GM23248 (cell line): ENCODE measurements at places on chromosomes 2 and 18. TPM values are rescaled to one million over a fixed set of nuclear protein-coding genes. Genes with fewer than 3 reads are reported as not detected.
A peak's percentile ranks its signal among the peaks of the same experiment; 100 is the strongest.

- DNase-seq, result no peak
Observed at GRCh38 chr2:144099340-144099739, 420.6 kb downstream of the ZEB2 start.

The TFPI gene
- polyA plus RNA-seq, result 62.0 and 64.4 TPM in 2 replicates

The TMEFF2 gene
- 0.13 TPM in 1 of 2 replicates, not detected in the other for polyA plus RNA-seq

GRCh38 chr2:74515981-74516633 lies 1.9 kb downstream of the TLX2 start:
- peak; percentile 59 for DNase-seq

- no peak for DNase-seq
Observed at GRCh38 chr18:76126327-76126726, 368.7 kb downstream of the ZNF516 start.

DNA sequence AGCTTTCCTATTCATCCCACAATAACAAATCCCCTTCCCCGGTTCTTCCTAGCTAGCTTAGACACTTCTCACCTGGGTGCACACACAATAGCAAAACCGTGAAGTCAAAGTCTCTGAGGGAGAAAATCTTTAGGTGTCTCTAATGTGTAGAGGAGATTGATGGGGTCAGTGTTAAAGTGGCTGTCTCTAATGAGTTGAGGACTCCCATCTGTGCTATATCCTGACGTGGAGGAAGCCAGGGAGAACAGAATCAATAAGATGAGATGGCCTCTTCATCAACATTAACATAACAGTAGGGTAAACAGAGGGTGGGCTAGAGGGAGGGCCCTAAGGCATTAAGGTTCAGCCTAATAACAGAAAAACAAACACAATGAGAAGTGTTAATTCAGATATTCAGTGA lies 120.4 kb downstream of the SLC5A7 start:
- no peak for DNase-seq

DNA sequence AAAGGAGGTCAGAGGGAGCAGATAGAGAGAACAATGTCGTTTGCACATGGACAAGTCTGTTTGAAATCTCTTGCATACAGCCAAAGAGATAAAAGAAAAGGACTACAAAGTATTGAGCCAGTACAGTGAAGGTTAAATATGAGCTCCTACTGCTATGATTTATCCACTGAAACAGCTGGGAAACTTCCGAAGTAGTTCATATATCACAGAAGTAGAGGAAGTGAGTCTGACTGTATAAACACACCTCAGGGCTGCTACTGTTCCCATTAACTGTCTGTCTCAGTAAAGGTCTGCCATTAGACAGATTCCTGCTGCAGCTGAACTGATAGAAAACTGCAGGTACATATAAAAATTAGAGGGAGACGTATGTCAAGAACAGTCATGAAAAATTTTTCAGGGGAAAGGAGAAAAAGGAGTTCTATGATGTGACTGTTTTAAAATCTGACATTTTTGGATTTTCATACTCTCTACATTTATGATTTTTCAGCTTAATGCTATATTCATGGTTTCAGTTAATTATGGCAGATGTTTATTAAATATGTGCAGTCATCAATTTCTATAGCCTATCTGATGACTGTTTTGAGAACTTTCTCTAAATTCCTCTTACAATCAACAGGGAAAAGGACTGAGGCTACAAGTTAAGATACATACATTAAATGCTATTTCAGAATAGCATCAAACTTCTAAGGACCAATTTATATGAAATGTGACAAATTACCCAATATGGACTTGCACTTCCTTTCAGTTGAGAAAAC lies 364.7 kb downstream of the ERBB4 start:
- DNase-seq, result no peak

DNA sequence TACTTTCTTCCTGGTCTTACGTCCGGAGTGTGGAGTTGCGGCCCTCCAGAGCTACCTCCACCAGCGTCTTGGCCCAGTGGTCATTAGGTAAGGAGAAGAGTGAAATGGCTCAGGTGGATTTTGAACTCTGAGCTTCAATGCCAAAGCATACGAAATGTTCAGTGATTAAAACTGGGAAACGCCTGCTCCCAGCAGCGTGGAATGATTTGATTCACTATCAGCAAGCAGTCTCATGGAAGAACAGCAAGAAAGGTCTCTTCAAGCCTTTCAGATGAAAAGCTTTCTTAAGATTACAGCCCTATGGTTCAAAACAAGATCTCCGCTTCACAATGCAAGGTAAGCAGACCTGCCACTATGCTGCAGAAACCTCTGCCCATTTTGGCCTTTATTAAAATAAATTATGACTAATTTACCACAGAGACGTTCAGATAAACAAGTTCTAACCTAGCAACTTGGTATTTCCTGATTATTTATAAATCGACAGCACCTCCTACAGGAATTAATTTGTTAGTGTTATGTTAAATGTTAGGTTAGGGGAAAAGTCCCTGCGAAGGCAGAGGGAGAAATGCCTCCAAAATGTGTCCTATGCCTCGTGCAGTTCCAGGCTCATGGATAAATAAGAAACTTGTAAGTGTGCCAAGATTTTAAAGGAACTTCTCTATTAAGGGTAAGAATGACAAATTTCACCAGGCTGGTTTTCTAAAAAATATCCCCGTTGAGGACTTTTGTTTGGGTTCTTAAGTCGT lies 10.1 kb downstream of the SP9 start:
- DNase-seq, result peak; percentile 73

DNA sequence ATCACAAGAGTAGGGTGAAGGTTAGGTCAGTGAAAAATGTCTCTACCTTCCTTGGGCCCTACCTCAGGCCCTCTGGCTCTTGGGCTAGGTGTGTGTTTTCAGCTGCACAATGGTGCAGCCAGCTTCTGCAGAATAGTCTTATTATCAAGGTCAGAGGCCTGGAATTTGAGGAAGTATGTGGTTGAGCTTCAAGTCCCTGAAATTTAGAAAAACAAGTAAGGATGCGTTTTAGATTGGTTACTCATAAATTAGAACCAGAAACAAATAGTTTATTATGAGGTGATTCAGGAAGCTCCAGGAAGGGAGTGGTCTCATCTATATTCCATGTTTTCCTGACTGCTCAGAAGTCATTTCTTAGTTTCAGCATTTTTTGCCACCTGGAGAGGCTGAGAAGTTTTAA lies 204.2 kb upstream of the CELF4 start:
- no peak for DNase-seq

GRCh38 chr2:57878171-57878865 lies 168.3 kb upstream of the VRK2 start:
- no peak for DNase-seq

The VAMP8 gene
- 1.0 and 1.2 TPM in 2 replicates for polyA plus RNA-seq

- DNase-seq, result peak; percentile 23
Observed at GRCh38 chr2:145595296-145595695, 1075.4 kb upstream of the ZEB2 start.

DNA sequence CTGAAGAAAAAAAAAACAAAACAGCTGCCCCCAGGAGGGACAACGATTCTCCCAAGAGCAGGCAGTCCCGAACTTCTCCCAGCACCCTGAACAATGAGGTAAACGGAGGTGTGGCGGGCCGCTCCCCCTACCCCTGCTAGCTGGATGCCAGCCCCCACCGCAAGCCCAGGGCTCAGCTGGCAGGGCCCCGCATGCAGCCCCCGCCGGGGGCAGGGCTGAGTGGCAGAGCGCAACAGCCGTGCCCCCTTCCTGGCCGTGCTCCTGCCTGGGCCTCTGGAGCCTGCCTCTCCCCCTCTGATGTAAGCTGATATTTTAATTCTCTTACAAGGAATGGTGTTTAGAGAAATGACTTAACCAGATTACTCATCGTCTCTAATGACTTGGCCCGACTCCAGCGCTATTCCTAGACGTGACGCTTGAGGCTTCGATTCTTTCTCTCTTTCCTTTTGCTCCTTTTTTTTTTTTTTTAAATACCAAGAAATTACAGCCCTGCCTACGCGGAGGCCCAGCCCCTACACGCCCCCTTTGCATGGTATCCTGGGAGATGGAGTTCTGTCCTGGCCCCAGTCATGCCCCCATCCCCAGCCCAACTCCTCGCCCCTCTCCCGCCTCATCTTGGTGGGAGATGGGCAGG lies 4.6 kb upstream of the ARID5A start:
- peak; percentile 100 for DNase-seq

The SLC16A14 gene
- not detected in 2 replicates for polyA plus RNA-seq

GRCh38 chr18:63534615-63535014 lies 7.6 kb upstream of the SERPINB12 start:
- DNase-seq, result no peak

- DNase-seq, result no peak
Observed at GRCh38 chr2:180970016-180970415, 10.4 kb upstream of the UBE2E3 start.

- DNase-seq, result no peak
Observed at GRCh38 chr18:905307-905947, 756 bp downstream of the ADCYAP1 start.

DNA sequence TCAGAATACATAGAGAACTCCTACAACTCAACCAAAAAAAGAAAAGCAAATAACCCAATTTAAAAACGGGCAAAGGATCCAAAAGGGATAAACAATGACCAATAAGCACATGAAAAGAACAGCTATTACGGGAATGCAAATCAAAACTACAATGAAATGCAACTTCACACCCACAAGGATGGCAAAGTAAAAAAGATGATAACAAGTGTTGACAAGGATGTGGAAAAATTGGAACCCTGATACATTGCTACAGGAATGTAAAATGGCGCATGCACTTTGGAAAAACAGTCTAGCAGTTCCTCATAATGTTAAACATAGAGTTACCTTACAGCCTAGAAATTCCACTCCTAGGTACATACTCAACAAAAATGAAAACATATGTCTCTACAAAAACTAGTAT lies 4.7 kb downstream of the EXOC6B start:
- DNase-seq, result no peak

DNA sequence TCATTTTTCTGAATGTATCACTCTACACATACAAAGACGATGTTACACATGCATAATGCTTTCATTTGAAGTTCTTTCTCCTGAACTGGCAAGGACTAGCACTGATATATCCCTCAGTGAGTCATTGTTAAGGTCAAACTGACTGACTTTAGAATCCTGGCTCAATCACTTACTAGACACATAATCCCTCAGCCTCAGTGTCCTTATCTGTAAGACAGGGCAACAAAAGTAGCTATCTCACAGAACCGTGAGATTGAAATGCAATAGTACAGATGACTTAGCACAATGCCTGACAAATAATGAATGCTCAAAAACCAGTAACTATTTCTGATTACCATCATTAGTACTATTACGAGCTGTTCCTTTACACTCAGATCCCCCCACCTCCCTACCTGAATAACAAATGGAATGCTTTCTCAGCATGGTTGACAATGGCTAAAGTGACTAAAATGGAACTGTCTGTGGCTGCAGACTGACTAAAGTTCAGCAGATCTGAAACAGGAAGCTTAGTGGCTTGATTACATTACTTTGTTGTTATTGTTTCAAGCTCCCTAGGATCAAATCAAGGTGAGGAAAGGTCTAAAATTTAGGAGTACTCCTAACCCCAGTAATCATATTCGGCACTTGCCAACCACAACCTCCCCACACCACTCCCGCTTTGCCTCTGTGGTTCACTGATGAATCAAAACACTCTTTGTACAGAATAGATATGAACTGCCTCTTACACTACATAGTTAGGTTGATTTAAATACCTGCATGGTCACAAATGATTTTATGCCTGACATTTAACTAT lies 35.8 kb upstream of the CACNB4 start:
- DNase-seq, result peak; percentile 53
